Right hindlimb (tissue), 1 donor: ENCODE measurements at places on chromosomes 7 and 10.

- no peak for DNase-seq
These were observed 51.9 kb downstream of the CFTR start for GRCh38 chr7:117531595-117532244.

- DNase-seq, result no peak
These were observed 292.1 kb downstream of the THSD7A start for GRCh38 chr7:11539853-11540252.

- DNase-seq, result no peak
These were observed 88.2 kb upstream of the CXCL12 start for GRCh38 chr10:44473146-44473545.

GRCh38 chr7:131424219-131424822, 96.6 kb downstream of the MKLN1 start:
- DNase-seq, result no peak

GRCh38 chr10:5354068-5354467, 10.7 kb upstream of the UCN3 start:
- no peak for DNase-seq

- DNase-seq, result no peak
These were observed 51.5 kb upstream of the MNX1 start for GRCh38 chr7:157061979-157062378.

- peak; percentile 50 for DNase-seq
These were observed 566 bp downstream of the MAD1L1 start for GRCh38 chr7:2231992-2232765.

DNA sequence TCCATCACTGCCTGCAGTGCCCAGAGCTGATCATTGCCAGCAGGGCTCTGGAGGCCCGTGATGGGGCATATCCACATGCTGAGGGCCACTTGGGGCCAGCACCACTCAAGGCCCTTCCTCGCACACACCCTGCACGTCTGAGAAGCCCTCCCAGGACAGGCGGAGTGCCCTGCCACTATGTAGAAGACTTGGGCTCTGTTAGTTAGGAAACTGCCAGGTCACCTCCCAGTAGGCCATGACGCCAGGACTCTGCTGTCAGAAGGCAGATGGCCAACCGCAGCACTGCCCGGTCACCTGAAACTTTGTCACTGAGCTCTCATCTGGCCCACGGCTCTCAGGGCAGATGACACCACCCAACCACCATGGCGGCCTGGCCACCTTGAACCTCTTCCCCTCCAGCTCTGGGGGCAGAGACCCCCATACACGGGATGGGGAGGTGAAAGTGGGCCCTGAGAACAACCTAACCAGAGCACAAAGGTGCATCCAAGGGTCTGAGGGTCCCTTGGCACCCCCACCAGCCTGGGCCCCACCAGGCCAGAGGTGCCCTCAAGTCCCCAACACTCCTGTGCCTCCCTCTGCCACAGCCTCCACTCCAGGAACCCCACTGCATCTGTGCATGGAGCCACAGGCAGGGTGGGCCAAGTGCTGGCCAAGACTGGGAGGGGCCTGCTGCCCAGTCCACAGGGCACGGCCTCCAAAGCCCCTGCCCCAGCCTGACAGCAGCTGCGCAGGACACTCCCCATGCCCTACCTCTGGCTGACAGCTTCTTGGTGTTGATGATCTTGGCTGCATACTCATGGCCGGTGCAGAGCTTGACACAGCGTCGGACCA, 41.8 kb downstream of the CAMK2B start:
- DNase-seq, result peak; percentile 9

DNA sequence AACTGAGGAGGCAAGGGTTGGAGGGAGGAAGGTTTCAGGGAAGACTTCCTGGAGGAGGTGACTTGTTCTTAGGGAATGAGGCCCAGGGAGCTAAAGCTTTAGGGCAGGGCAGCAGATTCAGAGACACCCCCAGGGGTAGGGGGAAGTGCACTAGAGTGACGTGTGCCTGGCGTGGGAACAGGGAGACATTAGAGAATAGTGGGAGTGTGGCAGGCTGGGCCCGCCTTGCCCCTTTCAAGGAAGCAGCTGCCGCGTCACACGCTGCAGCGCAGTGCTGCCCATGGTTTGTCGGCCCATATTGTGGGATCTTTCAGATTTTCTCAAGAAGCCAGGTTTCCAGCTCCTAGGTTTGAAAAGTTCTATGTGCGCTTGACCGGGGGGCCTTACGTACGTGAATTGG, 139.4 kb downstream of the LHPP start:
- DNase-seq, result no peak

DNA sequence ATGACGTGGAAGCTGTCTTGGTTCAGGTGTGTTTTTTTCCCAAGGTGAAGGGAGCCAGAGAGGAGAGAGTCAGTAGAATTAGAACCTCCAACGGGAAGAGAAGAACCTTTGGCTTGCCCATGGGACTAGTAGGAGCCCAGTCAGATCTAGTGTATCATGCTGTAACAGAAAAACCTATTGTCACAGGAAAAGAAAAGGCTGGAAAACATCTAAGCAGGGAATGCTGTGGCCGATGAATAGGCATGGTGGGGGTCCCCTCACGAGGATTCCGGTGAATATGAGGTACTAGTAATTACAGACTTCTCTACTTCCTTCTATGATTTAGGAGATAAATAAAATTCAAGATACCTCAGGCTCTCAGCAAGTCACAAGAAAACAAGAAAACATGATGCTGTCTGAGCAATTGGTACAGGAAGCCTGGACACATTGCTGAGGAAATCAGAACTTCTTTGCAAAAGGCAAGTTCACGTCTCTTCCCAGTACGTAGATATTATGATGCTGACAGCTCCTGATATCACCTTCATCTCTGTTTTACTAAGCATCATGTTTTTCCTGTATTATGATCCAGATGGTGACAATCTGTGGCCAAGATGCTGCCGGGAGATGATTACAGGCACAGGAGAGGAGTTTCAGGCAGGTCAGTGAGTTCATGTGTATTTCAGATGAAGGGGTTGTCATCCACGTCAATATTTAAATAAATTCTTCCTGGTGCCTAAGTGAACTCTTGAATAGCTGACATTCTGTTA, 54.3 kb upstream of the NPY start:
- no peak for DNase-seq

DNA sequence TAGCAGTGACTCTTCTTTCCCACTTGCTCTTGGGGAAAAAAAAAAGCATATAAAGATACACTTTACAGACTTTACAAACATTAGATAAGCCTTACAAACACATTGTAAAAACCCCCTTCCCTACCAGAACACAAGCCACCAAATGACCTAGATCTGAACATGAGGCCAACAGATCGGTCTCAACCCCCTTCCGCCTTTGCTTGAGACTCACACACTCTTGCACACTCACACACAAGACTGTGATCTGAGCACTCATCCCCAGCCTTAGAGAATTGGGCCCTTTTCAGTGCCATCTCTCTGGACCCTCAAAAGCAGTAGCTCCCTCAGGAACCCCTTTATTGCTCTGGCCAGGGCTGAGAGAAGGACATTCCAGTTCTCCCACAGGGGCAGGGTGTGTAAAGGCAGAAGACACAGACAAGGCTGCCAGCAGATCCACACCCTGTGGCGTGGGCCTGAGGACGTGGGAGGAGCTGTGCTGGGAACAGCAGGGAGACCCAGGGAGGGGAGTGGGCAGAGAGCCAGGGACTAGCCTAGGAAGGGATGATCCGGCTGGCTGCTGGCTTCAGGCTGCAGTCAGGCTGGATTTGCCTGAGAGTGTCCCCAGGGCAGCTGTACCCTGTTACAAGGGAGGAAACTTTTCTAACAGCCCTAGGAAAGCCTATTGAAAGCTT, 206.7 kb downstream of the KIAA1217 start:
- peak; percentile 90 for DNase-seq

GRCh38 chr10:131802156-131802915, 98.5 kb upstream of the PPP2R2D start:
- DNase-seq, result no peak

GRCh38 chr7:141946796-141947195, at the start of gene CLEC5A:
Gene CLEC5A, minus strand, starts transcription at chr7:141946974. Its CDS starts 682 bp downstream, at chr7:141946292.
- DNase-seq, result no peak

DNA sequence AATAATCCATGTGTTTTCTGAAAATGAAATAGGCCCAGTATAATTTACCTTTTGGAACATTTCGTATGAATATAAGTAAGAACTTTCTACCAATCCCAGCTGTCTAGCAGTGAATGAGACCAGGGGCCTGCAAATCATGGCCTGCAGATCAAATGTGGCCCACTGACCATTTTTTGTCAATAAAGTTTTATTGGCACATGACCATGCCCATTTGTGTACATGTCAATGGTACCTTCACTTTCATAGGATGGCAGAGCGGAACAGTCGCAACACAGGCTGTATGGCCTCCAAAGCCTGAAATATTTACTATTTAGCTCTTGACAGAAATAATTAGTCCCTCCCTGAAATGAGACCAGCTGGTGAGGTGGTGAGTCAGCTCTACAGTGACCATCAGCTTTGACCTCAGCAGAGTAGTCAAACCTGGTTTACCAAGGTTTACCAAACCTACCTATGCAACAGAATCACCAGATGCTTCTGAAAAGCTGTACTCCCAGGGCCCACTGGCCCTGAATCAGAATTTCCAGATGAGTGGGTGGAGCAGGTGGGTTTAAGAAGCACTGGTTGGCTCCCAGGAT, 13.8 kb upstream of the C10orf90 start:
- DNase-seq, result no peak

DNA sequence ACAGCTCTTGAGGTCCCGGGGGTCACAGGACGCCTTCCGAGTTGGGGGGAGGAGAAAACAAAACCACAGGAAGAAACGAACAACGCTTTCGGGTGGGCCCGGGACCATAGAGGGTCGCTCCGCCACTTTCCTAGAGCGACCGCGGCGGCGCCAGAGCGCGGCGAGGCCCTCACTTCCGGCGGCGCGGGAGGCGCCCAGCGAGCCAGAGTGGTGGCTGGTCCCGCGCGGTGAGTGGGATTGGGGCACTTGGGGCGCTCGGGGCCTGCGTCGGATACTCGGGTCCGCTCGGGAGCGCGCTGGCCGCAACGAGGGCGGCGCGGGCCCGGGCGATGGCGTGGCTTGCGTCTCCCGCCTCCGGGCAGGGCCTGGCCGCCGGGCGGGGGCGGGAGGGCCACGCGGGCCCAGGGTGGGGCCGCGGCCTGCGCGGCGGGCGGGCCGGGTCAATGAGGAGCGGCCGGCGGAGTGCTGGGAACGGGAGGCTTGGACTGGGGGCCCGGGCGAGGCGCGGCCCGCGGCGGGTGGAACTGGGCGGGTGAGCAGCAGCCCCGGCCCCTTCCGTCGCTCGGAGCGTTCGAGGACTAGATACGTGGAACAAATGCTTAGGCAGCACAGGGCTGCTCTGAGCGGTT, at the start of gene ZNF22:
Gene ZNF22, plus strand, starts transcription at position 172 of the 629 bp plus-strand sequence. CDS start 2,446 bp downstream, outside the sequence.
- peak; percentile 90 for DNase-seq

GRCh38 chr10:89649051-89649450, 4.0 kb upstream of the PANK1 start:
- DNase-seq, result no peak

- DNase-seq, result no peak
These were observed 102.7 kb downstream of the PRTFDC1 start for GRCh38 chr10:24849501-24850299.

DNA sequence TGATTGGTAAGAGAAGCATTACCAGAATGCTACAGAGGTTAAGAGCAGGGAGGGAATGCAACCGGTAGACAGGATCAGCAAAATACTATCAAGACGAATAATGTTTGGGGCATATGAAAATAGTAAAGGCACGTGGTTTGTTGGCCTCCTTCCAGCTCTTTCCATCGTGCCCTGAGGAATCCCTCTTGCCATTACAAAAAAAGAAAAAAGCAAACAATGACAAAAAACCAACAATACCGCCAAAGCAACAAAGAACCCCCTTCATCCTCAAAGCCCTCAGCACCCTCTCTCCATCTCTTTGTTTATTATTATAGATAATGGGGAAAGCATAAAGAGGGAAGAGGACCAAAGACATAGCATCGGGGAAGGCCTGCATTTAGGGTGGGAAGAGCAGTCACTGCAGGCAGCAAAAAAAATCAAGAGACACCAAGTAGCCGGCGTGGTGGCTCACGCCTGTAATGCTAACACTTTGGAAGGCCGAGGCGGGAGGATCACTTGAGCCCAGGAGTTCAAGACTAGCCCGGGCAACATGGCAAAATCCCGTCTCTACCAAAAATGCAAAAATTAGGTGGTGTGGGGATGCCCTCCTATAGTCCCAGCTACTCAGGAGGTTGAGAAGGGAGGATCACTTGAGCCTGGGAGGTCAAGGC, 78.0 kb downstream of the HIP1 start:
- no peak for DNase-seq

- DNase-seq, result no peak
These were observed 152.0 kb upstream of the ADO start for GRCh38 chr10:62652564-62652963.

DNA sequence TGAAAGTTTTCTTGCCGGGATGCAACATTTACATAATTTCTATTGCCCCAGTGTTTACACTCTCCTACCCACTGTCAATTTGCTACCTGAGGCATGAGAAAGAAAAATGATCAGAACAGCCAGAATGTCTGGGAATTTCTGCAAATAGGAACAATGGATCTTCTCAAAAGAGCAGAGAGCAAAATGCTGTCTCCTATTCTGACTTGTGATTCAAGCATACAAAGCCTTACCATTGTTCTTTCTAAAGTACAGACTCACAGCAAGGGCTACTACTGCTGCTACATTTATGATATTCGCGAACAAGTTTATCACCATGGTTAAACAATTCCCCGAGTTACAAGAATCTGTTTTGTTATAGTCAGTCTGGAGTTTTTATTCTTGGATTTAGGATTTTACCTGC, 329.9 kb upstream of the CELF2 start:
- no peak for DNase-seq

DNA sequence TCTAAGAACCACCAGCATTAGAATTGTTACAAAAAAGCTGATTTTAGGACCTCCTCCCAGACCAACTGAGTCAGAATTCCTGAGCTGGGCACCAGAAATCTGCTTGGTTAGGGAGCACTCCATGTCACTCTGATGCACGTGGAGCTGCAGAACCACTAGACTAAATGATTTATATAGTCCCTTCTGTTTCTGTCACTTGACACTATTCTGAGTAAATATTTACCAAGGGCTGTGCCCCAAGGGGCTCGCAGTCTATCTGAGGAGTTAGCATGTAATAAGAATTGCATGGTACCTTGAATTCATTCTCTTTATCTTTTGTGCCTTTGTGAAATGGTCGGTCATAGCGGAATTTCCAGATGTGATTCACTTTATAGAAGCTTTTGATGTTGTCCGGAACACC, 196.0 kb upstream of the IMMP2L start:
- no peak for DNase-seq

- no peak for DNase-seq
These were observed 141.9 kb downstream of the RPS24 start for GRCh38 chr10:78175444-78176015.

- DNase-seq, result no peak
These were observed 821.0 kb upstream of the IGFBP3 start for GRCh38 chr7:46741938-46742540.
